Suppressor macrophage treated with lipopolysaccharide for 4 hours (primary cell): ENCODE measurements at places on chromosomes 12 and 14.

- no peak for DNase-seq
Observed at GRCh38 chr12:57579011-57579410, 12.0 kb upstream of the PIP4K2C start.

- DNase-seq = peak; percentile 20
Observed at GRCh38 chr12:70290116-70290515, 46.9 kb downstream of the CNOT2 start.

- no peak for DNase-seq
Observed at GRCh38 chr14:37254411-37254947, 56.7 kb downstream of the MIPOL1 start.

DNA sequence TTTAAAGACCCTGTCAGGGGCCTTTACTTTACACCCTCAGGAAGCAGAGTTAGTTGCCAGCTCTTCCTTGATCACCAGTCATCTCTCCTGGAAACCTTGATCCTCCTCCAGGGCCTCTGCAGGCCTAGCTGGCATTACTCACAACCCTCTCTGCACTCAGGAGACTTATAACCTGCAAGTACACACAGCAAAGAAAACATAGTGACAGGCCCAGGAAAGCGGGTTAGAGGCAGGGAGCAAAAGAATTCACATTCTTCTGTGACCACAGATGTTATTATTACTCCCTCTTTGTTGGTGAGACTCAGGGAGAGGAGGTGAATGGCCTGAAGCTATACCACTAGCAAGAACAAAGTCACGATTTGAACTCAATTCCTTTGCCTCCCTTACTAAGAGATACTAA is 87.4 kb downstream of the OR11H12 start:
- DNase-seq = no peak

DNA sequence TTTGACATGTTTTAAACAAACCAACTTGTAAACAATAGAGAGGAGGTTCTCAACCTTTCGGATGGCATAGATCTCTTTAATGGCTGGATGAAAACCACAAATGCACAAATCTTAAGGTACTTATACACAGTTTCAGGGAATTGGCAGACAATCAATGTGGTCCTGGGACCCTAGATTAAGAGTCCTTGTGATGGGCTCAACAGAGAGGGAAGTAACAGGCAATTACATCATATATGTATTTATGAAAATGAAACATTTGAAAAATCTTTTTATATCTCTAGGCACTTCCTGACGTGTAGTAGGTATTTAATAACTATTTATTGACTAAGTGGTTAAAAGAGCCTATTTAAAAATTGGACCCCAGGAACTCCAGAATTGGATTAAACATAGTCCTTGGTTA is 897 bp downstream of the ACTR10 start:
- DNase-seq = peak; percentile 47

GRCh38 chr14:104317975-104318557 is 179.7 kb downstream of the KIF26A start:
- DNase-seq = no peak

GRCh38 chr14:98914942-98915341 is 357.1 kb downstream of the BCL11B start:
- DNase-seq = no peak

- no peak for DNase-seq
Observed at GRCh38 chr12:46788072-46788887, 37.5 kb downstream of the SLC38A4 start.

DNA sequence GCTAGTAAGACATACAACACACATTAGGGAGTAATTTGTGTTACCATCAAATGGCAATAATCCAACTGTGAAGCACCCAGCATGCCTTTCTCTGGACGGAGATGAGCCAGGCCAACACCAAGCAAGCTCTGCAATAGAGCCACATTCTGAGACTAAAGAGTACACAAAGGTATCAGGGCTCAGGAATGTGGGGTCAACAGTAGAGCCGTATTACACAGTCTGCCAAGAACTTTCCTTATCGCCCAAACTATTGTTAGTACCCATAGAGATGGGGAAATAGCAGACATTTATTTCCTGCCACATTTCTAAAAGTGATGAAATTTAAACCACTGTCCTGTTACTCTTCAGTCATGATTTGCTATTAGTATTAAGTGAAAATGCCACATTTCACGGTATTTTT is 113.7 kb downstream of the BMP4 start:
- no peak for DNase-seq

DNA sequence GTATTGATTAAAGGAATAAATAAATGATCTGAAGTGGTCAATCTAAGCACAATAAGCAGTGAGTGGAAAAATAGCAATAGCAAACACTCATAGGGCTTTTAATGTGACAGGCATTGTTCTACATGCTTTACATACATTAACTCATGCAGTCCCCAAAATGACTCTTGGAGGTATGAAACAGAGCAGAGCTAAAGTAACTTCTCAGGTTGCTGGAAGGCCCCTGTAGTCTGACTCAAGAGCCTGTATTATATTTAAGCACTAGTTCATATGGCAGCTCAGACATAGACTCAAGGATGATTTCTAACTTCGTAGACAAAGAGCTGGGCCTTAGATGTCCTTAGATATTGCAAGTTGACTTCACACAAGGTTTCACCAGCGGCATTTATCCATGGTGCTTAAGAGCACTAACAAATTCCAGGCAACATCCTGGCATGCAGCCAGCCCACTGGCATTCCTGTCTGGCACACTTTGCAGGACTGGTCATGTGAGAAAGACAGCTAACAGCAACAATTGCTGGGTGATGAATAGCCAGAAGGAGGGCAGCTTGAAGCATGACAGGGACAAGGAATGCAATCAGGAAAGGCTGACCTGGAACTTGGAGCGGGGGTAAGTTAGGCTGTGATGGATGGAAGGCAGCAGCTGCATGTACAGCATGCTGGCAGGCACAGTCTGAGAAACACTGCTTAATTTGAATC is 22.9 kb upstream of the KTN1 start:
- no peak for DNase-seq

DNA sequence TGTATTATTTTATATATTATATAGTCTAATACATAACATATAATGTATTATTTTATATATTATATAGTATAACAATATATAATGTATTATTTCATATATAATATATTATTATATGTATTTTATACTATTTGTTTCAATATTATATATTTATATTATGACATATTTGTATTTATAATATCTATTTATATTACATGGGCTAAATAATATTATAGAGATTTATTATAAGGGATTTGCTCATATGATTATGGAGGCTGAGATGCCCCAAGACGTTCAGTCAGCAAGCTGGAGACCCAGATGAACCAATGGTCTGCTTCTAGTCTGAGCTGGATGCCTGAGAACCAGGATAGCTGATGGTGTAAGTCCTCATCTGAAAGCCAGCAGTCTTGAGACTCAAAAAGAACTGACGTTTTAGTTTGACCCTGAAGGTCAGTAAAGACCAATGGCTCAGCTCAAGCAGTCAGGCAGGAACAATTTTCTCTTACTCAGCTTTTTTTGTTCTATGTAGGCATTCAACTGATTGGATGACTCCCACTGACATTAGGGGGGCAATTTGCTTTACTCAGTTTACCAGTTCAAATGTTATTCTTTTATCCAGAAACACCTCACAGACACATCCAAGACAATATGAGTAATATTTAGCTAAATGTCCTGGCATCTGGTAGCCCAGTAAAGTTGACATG is 130.4 kb downstream of the FLRT2 start:
- DNase-seq = no peak
